ENCODE measurements at places on chromosomes 4 and X.
A peak's percentile ranks its signal among the peaks of the same experiment; 100 is the strongest.

GRCh38 chrX:12488771-12489170, 302.4 kb upstream of the PRPS2 start:
- no peak for DNase-seq

DNA sequence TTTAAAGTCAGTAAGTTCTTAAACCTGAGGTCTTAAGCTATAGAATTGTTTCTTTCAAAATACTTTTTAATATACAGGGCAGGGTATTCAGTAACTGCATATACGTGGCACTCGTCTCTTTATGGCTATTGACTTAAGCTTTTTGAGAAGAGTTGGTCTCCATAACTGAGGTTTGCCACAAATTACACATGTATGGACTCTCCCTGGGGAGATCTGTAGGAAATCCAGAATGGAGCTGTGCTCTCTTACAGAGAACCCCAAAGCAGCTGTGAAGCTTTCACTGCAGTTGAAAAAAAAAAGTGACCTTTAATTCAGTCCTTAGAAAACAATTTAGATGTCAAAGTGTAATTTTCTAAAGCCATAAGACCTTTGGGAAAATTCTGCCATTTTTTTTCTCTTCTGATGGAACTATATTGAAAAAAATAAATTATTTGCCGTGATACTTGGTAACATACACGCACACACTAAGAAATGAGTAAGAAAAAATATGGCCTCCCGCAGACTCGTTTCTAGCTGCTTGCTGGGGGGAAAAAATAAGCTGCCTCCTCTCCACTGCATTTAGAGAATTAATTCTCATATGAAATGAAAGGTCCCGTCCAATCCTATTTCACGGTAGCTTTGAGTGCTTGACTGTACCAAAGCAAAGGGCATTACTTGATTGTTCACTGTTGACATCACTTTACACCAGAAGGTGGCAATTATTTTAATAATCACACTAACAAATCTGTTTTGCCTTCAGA, 159.4 kb upstream of the TENM3 start:
- no peak for DNase-seq

DNA sequence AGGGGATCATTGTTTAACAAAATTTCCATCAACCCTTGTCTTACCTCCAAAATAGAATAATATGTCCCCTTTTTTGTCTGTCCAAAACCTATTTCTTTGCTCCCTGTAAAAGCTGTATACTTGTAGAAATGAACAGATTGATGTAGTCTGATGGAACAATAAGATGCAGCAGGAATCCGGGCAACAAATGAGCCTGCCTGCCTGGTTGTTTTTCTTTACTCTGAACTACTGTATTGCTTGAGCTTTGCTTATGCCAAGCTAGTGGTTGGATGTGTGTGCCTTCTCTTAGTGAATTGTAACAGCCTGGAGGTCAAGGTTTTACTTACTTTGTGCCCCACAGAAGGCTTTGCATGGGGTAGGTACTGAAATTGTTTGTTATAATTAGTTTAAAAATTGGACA, 116.2 kb upstream of the TLL1 start:
- no peak for DNase-seq

- DNase-seq: no peak
Observed at GRCh38 chr4:4651811-4652755, 110.2 kb upstream of the STX18 start.

GRCh38 chr4:8188085-8188484, 11.0 kb upstream of the SH3TC1 start:
- no peak for DNase-seq

DNA sequence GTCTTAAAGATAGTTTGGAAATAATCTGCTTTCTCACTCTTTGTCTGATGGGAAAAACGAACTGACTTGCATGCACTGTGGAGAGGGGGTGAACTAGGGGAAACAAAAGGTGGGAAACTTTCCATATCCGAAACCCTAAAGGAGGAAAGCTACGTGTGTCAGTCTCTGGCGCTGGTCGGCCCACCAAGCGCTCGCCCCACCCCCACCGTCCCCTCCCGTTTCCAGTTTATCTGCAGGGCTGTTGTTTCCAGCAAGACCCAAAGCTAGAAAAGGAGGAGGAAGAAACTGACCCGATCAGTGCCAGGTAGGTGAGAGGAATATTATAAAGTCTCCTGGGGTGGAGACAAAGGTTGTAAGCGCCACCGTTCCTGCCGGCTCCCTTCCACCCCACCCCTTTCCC, 552 bp downstream of the TCEAL9 start:
- DNase-seq: no peak

GRCh38 chr4:73753215-73753614, 12.8 kb downstream of the CXCL8 start:
- DNase-seq: no peak

DNA sequence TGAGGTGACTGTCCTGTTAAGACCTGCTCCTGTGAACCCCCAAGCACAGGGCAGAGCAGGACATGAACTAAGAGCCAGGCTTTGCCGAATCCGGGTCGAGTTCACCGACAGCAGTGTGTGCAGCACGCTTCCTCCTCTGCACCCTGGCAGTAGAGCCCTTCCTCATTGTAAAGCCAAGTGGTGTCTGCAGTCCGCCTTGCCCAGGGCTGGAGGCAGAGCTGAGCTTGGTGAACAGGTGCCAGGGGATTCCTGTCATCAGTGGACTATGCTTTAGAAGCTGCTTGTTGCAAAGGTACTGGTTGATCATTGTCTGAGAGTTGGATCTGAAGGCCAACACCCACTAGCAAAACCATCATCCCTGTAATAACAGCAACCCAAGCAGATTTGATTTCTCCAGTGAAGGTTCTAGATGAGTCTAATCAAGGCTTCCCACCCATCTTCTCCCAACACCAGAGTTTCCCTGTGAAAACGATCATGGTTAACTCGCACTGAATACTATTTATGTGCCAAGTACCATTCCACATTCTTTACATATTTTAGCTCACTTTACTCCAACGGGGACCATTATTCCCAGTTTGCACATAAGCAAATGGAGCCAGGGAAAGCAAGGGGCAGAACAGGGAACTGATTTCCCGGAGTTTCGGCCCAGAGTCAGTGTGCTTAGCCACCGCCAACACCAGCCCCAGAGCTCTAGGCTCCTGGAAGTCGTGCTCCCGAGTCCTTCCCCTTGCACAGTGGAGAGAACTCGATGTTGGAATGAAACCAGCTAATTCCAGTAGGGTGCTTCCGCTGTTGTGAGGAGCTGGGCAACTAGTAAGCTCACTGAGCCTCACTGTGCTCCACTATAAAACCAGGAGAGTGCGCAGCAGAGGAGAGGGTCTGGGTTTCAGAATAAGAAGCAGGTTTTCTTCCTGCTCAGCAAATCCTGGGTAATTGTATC, 1.4 kb upstream of the SLC34A2 start:
- DNase-seq: no peak

DNA sequence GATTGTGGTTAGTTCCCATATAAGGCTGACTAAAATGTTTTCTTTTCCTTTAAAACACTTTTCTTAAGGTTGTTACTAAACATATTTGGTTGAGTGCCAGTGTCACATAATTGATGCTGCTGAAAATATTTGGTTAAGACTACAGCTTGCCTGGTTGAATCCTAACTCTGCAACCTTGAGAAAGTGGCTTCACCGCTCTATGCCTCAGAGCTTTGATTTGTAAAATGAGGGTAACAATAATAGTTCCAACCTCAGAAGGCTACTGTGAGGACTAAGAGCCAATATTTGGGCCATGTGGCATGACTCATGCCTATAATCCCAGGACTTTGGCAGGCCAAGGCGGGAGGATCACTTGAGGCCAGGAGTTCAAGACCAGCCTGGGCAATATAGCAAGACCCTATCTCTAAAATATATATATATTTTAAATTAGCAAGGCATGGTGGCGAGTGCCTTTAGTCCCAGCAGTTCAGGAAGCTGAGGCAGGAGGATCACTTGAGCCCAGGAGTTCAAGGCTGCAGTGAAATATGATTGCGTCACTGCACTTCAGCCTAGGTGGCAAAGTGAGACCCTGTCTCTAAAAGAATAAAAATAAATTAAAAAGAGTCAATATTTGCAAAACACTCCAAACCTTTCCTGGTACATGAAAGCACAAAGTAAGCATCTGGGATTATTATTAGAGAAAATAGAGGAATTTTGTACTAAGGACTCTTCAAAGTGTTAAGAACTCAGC, 7.1 kb upstream of the NEIL3 start:
- DNase-seq: no peak

GRCh38 chrX:38332505-38332904, 5.2 kb upstream of the RPGR start:
- DNase-seq: no peak

- no peak for DNase-seq
Observed at GRCh38 chrX:70998411-70999027, 67.6 kb upstream of the SLC7A3 start.

DNA sequence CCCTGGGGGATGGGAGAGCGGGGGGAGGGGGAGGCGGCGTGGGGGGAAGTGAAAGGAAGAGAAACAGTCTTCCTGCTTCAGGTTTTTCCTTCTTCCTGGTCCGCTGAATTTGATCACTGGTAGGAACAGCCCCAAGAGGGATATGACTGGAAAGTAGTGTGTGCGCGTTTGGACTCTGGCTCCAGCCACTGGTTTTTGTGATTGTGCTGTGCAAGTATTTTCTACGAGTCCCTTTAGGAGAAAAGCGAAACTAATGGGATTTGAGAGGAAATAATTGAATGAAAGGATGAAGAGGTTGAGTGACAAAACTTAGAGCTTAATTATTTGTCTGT, 836 bp downstream of the PRRG1 start:
- DNase-seq: no peak

DNA sequence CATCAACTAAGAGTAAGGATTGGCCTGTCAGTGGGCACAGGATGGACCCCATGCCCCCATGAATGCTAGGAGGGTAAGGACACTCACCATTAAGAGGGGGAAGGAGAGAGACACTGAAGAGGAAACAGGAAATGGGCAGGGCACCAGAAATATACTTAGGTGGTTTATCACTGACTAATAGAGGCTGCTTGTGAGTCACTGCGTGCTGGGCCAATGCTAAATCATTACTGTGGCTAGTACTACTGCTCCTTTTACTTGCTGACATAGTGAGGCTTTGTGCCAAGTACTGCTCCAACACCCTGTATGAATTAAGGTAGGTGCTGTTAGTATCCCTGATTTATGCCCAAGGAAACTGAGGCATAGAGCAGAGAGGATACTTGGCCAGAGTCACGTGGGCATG, 130.4 kb upstream of the FRMPD4 start:
- DNase-seq: peak; percentile 18

- DNase-seq: no peak
Observed at GRCh38 chrX:24340501-24340900, 19.9 kb upstream of the SUPT20HL1 start.

DNA sequence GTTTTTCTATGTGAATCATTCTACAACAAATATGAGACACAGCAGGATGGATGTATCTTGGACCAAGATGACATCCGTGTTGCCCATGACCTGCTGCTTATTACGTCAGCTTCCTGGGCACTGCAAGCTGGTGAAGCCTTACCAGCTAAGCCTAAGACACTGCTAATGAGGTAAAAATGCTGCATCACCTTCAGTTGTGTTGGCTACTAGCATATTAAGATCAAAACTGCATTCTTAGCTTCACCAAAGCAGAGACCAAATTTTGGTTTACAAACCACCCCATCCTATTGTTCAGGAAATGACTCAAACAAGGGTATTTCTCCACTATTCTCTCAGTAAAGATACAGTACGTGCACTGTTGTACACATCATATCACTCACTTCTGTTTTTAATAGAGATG, 50.3 kb downstream of the MAML3 start:
- DNase-seq: no peak

DNA sequence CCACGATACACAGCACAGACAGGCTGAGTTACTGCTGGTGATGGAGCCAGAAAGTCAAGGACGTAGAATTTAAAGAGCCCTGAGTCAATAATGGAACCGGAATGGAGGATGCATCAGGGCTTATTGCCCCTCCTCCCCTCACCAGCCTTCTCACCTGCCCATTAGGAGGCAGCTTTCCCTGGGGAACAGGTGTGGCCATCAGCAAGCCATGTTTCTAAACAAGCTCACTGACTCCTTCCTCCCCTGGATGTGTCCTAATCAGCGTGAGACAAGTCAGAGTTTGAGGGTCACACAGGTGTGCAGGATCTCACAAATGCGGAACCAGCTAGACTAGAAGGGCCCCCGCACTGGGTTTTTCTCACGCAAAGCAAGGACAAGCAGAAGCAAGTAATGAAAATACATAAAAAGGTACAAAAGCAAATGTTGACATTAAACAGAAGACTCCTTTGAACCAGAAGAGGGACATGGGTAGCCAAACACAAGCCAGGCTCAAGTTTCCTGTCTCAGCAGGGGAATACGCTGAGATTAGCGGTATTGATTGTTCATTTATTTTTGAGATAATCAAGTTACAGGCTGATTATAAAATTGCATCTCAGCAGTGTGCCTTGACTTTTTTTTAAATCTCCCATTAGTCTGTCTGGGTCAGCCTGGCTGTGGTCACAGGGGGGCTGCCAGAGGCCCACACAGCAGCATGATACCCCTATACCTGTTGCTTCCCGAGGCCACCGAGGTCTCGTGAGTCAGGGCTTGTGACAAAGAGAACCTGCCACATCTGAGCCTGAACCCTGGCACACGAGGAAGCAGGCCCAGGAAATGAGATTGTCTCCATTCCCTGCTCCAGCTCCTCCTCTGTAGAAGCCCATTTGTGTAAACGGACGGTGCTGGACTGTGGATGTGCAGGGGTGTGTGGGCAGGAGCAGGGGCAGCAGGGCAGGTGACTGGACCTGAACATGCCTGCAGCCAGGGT, 37.4 kb downstream of the CCKAR start:
- no peak for DNase-seq

DNA sequence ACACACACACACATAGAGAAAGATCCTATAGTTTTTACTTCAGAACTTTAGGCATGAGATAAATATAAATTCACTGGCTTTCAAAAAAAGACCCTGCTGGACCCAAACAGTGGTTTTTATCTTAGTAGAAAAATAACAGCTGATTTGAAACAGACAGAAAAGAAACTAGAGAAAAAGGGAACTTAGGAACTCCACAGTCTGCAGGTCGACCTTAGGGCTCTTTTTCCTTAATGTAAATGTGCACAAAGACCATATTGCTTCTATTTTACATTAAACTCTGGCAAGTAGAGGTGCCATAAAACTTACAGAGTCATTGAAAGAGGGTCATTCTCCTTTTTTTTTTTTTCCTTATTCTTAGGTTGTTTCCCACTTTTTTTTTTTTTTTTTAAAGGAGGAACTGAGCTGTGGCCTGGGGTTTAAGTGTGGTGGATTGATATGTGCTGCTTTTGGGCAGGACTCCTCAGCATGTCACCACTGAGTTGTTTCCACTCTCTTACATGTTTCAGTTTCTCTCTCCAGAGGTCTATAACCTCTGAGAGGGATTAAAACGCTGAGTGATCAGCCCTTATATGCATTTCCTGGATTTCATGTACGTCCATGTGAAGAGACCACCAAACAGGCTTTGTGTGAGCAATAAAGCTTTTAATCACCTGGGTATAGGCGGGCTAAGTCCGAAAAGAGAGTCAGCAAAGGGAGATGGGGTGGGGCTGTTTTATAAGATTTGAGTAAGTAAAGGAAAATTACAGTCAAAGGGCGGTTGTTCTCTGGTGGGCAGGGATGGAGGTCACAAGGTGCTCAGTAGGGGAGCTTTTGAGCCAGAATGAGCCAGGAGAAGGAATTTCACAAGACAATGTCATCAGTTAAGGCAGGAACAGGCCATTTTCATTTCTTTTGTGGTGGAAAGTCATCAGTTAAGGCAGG, 70.8 kb upstream of the PACRGL start:
- no peak for DNase-seq
